Calu3 (cell line): ENCODE measurements at places on chromosomes 2 and 18.

- DNase-seq, result no peak
Measured at GRCh38 chr18:7139409-7139808, 21.8 kb upstream of the LAMA1 start.

- DNase-seq, result no peak
Measured at GRCh38 chr2:101341421-101341820, 32.9 kb upstream of the RNF149 start.

DNA sequence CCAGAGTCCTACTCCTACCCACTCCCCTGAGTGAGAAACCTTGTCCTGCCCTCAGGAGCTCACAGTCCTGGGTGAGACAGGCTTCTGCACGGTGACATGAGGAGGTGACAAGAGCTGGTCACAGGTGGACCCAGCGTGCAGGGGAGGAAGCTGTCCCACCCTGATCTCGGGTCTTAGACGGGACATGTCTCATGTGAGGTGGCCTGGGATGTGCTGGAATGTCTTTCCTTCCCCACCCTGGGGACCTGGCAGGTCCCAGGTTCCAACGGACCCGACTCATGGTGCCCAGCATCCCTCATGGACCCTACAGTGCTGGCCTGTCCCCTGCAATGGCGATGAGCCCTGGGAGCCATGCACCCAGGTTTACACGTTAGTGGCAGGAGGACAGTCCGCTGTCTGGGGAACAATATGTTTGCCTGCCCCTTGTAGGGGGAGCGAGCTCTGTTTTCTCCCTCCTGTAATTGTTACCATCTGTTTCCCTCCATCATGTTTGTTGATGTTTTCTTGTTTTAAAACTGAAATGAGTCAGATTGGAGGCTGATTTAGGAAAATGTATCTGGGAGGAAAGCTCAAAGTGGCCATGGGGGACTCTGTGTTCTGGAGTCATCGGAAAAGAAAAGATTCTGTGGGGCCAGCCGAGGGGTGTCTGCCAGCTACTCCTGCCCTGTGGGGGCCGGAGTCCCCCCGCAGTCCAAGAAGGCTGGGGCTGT, 238.1 kb downstream of the KLHL29 start:
- DNase-seq, result no peak

- no peak for DNase-seq
Measured at GRCh38 chr2:25303633-25304236, 38.0 kb downstream of the DNMT3A start.

DNA sequence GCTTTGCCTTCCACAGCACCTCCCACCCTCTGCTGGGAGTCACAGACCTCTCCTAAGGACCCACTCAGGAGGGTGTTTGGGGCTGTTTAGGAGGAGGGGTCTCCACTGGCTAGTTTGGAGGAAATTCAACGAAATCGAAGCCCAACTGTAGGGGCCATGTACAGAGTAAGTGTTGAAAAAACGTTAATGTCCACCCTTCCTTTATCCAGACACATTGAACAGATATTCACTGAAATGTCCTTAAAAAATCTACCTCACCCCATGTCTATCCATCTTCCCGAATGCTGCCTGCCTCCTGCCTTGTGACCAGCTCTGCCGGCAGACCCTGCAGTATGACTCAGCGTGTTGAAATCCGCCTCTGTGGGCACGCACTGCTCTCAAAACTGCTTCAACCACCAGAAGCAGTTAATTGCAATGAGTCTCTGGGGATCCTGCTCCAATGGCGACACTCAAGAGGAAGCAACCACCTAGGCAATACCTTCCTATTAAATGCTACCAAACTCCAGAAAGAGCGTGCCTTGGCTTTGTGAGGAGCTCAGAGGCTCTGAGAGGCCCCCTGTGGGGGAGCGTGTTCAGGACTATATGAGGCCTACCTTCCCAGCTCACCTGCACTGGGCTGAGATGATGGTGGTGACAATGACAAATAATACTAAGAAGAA, 61.4 kb upstream of the RTN4 start:
- DNase-seq, result no peak

DNA sequence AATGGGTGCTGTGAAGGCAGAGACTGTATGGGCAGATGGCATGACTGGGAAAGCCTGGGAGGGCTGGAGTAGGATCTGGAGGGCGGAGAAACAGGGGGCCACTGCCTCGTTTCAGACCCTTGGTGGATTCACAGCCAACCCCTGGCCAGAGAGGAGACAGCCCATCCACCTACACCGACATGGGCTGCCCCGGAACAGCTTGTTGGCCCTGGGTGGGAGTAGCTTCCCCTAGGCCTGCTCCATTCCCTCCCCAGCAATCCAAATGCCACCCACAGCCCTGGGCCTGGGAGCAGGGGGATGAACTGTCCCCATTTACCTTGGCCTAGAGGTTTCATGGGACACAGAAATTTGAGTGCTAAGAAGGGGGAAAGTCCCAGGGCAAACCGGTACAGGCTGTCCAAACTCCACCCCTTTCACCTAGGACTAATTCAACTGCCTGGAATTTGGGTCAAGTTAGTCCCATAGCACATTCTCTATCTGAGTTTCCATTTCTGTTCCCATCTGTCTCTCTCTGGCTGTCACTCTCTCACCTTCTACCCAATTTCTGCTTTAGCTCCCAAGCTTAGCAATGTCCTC, 37.0 kb downstream of the LBH start:
- DNase-seq, result no peak

DNA sequence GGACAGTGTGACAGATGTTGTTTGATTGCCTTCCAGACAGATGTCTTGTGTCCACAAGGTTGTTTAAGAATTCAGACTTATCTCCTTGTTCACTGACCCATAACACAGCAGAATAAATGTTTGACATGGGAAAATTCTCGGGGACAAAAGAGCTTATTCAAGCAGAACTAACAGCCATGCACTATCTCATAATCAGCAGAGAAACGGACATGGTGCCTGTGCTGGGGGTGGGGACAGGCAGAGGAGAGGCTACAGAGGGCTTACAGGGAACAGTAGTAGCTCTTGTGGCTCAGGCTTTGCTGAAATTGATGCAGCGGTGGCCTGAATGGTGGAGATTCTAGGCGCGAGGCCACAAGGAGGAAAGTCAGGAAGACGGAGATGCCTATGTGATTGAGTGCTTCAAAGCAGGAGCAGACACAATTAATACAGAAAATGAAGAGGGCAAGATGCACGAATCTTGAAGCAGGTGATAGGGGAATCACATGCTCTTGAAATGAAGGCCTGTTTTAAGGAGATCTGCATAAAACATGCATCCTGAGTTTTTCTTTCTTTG, 62.0 kb upstream of the CAB39 start:
- no peak for DNase-seq

DNA sequence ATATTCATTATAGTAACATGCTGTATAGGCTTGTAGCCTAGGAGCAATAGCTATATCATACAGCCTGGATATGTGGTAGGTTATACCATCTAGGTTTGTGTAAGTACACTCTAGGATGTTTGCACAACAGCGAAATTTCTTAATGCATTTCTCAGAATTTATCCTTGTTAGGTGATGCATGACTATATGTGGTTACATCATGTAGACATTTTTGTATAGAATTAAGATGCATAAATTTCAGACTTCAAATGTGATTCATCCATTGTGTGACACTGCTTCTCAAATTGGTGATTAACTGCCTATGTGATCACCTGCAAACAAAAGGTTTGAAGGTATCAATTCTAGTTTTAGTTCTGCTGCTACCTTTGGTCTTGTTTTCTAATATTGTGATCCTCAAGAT, 1787.0 kb upstream of the PIK3C3 start:
- no peak for DNase-seq

GRCh38 chr18:72555968-72556367, 11.8 kb upstream of the CBLN2 start:
- no peak for DNase-seq

DNA sequence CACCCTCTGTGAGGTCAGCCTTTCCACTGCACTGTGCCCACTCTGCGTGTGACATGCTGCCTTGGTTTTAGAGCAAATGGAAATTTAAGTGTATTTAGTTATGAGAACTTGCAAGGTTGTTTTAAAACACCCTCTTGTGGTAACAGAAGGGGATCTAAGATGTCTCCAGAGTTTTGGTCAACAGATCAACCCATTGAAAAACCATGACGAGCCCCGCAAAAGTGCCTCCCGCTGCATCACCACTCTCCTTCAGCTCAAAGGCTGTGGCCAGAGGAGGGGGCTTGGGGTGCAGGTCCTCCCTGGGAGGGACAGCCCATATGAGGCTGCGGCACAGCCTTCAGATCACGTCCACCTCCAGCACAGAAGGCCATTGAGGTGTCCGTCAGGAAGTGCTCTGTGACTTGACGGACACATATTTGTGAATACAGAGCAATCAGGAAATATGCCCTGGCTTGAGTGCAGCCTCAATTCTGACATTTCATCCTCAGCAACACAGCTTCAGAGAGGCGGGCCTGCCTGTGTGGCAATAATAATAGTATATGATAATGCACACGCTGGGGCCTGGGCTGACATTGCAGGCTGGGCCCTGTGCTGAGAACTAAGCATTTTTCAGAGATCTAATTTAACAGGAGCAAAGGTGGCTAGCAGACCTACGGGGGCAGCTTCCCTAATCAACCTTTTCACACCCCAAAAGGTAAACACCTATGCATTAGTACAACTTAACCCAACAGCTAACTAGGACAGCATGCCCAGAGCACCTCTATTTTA, 213.9 kb downstream of the ANAPC1 start:
- DNase-seq, result no peak

DNA sequence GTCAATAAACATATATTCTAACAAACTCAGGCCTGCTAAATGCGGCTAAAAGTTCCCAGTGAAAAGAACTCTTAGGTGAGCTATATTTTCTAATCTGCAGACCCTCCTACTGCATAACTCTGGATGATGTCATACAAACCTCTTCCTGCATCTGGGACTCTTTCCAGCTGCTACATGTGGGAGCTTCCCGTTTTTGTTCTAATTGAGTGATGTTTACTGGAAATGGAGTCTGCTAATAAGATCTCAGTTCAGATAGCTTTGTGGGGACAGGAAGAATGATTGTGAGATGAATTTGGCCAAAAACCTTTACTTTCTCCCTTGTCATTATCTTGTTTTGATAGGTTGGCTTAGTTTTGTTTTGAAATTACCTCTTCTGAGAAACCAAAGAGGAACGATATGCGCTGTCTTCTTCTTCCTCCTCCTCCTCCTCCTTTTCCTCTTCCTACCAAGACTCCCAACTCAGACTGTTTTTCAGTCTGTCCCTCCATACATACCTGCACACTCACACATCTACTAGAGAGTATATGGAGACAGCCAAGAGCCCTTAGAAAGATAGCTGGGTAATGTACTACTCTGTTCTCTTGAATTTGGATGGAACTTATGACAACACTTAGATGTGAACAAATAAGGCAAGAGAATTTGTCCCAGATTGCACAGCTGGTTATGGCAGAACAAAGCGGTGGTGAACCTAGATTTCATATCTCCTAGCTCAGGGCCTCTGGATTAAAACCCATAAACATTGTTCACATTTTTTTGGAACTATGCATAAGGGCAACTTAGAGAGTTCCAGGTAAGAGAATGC, 39.8 kb upstream of the AAK1 start:
- DNase-seq, result no peak
